Stimulated activated CD8-positive, alpha-beta memory T cell treated with anti-CD3 and anti-CD28 coated beads, Interleukin-7, amount 100 ng/mL, for 48 hours (primary cell): ENCODE measurements at places on chromosomes 4 and X.

GRCh38 chr4:79678472-79679202 lies 270.6 kb upstream of the GK2 start:
- no peak for DNase-seq

- DNase-seq: no peak
Observed at GRCh38 chr4:24858026-24858425, 54.8 kb downstream of the CCDC149 start.

- no peak for DNase-seq
Observed at GRCh38 chrX:103878466-103879122, 46.5 kb upstream of the RAB9B start.

GRCh38 chrX:33086886-33087285 lies 124.5 kb downstream of the DMD start:
- DNase-seq: no peak

- no peak for DNase-seq
Observed at GRCh38 chr4:177175473-177175872, 134.2 kb upstream of the NEIL3 start.

GRCh38 chrX:136034668-136035067 lies 49.4 kb downstream of the SLC9A6 start:
- DNase-seq: no peak

DNA sequence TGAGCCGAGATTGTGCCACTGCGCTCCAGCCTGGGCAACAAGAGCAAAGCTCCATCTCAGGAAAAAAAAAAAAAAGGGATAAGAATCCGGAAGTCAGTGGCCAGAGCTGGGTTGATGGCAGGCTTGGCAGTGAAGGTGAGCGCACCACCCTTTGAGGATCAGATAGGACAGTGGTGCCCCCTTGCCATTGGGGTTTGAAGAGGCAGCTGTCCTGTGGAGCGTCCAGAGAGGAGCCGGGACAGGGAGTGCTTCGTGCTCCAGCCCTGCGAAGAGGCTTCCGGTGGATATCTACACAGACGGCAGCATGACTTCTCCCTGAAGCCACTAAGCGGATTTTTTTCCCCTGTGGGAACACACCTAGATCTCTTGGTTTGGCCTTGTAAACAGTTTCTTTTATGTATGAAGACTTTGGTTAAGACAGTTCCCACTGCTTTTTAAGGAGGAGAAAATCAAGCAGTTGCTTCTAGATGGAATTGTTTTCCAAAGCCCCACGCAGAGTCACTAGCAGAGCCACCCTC lies 6.5 kb downstream of the TBC1D14 start:
- DNase-seq: no peak

DNA sequence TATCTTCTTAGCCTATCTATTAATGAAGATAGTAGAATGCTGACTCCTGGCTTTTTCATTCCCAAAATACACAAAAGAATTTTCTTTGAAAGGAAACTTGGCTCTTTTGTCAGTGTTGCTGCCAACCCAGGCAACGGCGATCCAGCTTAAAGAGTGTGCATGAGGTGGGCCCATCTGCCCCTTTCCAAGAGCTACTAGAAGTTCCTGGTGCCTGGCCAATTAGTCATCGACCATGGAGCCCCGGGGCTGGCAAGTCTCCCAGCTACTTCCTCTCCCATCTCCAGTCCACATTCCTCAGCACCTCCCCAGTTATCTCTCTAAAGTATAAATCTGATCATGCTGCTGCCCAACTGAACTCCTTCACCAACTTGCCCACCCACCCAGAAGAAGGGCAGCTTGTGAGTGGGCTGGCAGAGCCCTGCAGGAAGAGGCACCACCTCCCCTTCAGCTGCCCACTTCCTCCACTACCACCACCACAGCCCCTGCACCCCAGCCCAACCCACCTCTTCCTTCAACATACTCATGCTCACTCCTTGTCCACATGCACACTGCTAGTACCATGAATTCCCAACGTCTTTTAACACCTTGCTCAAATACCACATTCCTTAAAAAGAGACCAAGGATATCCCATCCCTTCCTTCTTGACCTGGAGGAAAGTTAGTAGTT lies 158.2 kb upstream of the MAP3K15 start:
- DNase-seq: no peak

- DNase-seq: no peak
Observed at GRCh38 chr4:93748373-93749291, 79.9 kb upstream of the ATOH1 start.

GRCh38 chr4:15652191-15652590 lies 3.0 kb downstream of the FBXL5 start:
- DNase-seq: no peak

DNA sequence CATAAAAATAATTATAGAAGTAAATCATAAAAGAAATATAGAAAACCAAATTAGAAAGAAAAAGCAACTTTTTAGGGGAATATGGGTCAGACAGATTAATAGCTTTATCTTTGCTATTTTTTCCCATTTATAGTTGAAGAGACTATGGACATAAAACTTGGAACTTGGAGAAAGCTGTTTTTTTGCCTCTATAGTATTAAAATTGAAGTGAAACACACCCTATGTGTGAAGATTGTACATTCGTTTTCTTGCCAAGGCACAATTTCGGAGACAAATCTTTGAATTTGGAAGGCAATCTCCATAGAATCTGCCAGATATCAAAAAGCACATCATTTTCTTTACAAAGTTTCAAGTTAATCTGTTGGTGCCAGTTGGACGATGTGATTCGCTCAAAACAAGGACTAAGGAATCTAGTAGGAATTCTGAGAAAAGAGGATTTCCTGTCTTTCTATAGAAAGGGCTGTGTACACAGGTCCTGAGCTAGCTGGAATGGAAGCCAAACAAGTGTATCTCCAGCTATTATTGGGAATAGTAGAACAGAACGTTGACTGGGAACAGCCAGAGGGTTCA lies 156.3 kb downstream of the SLC7A11 start:
- DNase-seq: no peak

DNA sequence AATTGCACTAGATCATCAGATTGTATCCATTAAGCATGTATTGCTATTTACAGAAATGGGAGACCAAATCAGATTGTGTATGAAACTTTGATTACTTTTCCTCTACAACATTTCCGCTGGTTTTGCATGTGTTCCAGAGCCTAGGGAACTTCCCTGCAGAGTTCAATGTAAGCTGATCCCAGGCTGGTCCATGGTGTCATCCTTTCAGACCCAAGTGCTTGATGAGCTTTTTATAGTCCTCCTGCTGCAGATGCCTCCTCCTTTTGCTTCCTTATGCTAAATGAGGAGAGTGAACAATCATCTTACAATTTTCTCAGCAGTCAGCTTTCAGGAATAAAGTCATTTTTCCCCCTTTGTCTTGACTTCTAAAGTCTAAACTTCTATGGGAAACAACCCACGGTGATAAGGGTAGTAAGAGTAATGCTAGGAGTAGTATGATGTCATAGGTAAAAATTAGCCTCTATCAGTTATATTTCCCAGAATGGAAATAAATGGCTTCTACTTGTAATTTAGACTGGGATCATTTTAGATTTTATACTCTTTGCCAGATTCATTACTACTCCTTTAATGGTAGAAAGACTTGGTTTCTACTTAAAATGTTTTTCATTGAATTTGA lies 55.1 kb upstream of the SLC4A4 start:
- no peak for DNase-seq

DNA sequence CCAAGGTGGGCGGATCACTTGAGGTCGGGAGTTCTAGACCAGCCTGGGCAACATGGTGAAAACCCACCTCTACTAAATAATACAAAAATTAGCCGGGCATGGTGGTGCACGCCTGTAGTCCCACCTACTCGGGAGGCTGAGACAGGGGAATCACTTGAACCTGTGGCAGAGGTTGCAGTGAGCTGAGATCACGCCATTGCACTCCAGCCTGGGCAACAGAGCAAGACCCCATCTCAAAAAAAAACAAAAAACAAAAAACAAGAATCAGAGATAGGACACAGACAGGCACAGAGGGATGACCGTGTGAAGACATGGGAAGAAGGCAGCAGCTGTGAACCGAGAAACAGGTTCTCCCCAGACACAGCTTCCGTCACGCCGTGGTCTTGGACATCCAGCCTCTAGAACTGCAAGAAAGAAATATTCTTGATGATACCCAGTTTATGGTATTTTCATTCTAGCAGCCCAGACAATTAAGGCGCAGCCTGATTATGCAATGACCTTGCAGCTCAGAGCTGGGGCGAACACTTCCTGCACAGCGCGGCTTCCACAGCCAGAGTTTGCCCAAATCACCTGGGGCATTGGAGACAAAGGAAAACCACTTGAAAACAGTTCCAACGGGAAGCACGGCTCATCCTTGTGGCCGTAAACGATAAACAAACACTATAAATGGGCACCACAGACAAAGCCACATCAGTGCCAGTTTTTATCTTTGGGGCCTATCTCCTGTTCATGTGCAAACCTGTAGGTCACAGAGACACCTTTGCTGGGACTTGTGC lies 4.2 kb upstream of the ARSD start:
- DNase-seq: no peak

GRCh38 chrX:14295426-14295825 lies 233.9 kb upstream of the GLRA2 start:
- DNase-seq: no peak

- DNase-seq: no peak
Observed at GRCh38 chrX:1809581-1809980, 194.7 kb downstream of the ASMT start.

GRCh38 chr4:44016570-44017421 lies 431.8 kb downstream of the KCTD8 start:
- no peak for DNase-seq

DNA sequence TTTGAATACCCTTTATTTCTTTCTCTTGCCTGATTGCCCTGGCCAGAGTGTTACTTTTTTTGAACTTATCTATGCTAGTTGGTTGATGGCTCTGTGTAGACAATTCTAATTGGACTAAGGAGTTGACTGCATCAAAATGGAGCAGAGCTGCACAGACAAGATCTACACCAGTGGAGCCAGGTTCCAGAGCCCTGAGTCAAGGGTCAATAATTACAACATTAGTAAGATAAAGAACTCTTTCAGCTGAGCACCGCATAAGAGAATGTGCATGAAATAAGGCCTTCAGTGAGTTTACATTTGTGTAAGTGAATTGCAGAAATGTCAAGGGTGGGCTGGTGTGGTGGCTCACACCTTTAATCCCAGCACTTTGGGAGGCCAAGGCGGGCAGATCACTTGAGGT lies 599.7 kb upstream of the TENM3 start:
- no peak for DNase-seq

DNA sequence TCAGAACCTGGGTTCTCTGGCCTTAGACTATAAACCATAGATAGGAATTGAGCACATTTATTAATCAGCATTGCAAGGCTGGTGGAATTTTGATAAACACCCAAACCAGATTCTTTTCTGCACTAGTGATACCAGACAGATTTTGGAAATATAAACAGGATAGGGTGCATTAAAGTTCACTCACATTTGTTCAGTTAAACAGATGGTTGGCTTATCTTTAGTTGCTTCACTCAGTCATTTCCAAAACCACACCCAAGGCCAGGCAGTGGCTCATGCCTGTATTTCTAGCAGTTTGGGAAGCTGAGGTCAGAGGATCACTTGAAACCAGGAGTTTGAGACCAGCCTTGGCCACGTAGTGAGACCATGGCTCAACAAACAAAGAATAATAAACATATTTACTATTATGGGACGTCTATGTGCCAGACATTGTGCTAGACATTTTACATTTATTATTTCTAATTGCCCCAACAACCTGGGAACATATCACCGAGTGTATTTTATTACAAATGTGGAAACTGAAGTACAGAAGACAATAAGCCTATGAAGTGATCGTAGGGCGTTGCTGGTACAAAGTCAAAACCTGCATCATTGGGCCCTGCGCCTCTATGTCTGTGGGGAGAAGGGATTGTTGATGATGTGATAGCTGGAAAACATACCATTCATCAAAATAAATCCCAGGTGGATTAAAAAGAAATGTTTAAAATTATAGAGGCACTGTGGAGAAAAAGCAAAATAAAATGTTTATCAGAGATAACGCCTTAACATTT lies 15.0 kb downstream of the ADD1 start:
- DNase-seq: no peak

DNA sequence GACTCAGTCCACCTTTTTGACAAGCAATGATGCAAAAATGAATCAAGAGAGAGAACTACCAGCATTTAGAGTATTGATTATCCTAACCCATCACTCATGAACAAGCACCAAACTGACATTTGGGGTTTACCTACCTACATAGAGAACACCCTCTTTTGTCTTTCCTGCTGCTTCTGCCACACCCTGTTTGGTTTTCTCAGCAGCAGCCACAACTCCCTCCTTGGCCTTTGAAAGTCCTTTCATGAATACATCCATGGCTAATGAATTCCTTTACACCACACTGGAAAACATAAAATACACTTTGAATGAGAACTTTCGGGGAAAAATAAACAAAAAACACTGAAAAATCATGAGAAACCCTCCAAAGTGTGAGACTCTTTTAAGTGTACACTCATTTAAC lies 1.5 kb downstream of the SNCA start:
- no peak for DNase-seq

DNA sequence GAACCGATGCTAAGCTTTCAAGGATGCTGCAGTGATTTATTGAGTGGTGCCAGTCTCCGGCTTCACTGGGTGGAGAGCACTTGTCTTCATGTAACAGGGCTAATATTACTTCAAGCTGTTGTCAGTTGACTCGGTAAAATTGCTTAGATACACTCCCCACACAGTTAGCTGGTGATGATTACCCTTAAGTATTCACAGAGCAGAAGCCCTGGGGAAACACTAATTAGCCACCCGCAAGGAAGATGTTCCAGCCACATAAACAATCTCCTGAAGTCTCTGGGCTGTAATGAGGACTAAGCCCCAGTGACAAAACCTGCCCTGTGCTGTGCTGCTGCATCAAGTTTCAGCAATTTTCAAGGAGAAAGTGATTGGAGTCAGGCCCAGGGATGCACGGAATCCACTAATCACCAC lies 37.3 kb upstream of the GK2 start:
- no peak for DNase-seq

GRCh38 chrX:78710171-78710570 lies 37.3 kb upstream of the LPAR4 start:
- DNase-seq: no peak

DNA sequence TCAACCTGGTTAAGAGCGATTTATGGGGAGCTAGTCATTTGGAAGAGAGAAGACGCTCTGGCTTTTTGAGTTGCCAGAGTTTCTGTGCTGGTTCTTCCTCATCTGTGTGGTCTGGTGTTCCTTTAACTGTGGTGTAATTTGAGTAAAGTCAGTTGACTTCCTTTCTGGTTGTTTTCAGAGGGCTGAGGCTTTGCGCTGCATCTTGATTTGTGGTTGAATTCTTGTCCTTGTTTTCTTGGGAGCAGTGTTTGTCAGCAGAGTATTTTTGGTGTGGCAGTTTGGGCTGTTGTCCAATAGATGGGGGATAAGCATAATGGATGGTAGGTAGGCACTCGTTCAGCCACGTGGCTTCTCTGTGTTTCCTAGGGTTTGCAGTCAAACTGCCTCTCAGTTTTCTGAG lies 2143.2 kb upstream of the TENM3 start:
- no peak for DNase-seq

- DNase-seq: no peak
Observed at GRCh38 chrX:139187738-139188137, 342.8 kb upstream of the F9 start.

- no peak for DNase-seq
Observed at GRCh38 chrX:23732704-23733103, 10.4 kb downstream of the ACOT9 start.

GRCh38 chr4:173121076-173121561 lies 47.5 kb upstream of the GALNT7 start:
- no peak for DNase-seq
